ENCODE measurements at places on chromosomes 12 and 14.

- DNase-seq = no peak
These were observed 16.2 kb downstream of the ACIN1 start for GRCh38 chr14:23078692-23079116.

GRCh38 chr14:58808828-58809227, 171.1 kb downstream of the DACT1 start:
- no peak for DNase-seq

GRCh38 chr12:130846369-130846768, 7.3 kb upstream of the STX2 start:
- DNase-seq = no peak

GRCh38 chr12:53103860-53104305, 597 bp downstream of the SOAT2 start:
- DNase-seq = no peak

- DNase-seq = no peak
These were observed 7.0 kb upstream of the PUS1 start for GRCh38 chr12:131921866-131922769.

GRCh38 chr14:72237722-72238666, 305.8 kb downstream of the RGS6 start:
- DNase-seq = no peak

DNA sequence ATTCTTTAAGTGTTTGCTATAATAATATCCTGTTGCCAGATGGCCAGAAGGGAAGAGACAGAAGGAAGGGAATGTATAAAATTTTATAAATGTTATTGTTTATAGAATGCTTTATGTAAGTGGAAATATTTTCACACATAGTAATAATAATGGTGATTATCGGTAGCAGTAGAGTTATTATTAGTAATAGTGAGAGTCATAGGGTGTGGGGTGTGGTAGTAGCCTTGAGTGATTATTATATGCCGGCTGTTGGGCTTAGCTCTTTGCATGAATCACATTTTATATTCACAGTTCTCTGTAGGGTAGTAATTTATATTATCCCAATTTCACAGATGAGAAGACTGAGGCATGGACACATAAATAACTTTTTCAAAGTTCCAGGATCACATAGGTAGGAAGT, 391.4 kb downstream of the C12orf75 start:
- no peak for DNase-seq

DNA sequence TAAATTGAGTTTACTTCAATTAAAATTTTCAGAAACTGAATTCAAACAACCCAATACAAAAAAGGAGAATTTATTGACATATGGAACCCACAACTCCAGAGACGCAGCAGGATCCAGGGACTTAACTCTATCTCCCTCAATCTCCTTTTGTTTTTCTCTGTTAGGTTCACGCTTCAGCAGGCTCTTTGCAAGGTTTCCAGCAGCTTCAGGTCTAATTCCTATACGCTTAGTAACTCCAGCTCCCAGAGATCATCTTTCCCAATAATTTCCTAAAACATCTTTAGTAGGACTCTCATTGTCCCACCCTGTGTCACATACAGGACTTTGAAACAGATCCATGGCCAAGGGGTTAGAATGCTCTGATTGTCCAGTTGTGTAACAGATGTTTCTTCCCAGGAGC, 175.2 kb downstream of the RMST start:
- no peak for DNase-seq

GRCh38 chr14:55899531-55899930, 218.7 kb upstream of the PELI2 start:
- DNase-seq = no peak

GRCh38 chr12:75816897-75817296, 214.7 kb downstream of the PHLDA1 start:
- DNase-seq = no peak

GRCh38 chr14:73239393-73240241, 2.3 kb downstream of the PAPLN start:
- DNase-seq = no peak

GRCh38 chr12:132486576-132486975, 3.4 kb upstream of the FBRSL1 start:
- DNase-seq = no peak

GRCh38 chr14:73463411-73463810, 5.1 kb upstream of the NUMB start:
- DNase-seq = no peak

- DNase-seq = no peak
These were observed 8.0 kb downstream of the RHOJ start for GRCh38 chr14:63212209-63212608.

GRCh38 chr14:96951511-96951910, 154.3 kb downstream of the VRK1 start:
- no peak for DNase-seq

DNA sequence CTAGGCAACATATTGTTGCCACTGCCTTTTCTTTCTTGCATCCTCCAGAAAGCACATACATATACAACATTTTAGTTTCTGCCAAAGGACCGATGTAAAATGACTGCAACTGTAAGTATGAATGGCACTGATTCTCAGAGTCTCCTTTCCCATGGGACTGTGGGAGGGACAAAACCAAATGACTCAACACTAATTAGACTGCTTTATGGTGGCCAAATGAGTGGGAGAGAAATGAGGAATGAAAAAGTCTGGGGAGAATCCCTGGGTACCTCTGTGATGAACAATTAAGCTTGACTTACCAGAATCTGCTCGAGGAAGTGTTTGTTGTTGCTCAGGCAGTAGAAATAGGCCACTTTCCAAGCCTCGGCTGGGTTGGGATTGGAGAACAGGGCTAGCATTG, 10.1 kb downstream of the ZFYVE26 start:
- no peak for DNase-seq

DNA sequence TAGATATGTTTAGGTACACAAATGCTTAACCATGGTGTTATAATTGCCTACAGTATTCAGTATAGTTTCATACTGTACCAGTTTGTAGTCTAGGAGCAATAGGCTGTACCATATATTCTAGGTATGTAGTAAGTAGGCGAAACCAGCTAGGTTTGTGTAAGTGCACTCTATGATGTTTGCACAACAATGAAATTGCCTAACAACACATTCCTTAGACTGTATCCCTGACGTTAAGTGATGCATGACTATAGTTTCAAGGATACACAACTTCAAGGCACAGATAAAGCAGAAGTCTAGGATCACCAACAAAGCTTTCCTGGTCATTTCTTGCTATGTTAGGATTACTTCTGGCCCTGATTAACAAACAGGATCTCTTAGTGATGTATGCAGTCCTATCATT, 135.1 kb downstream of the SLC38A1 start:
- no peak for DNase-seq

- no peak for DNase-seq
These were observed 103.6 kb downstream of the FIGNL2 start for GRCh38 chr12:51744957-51745356.

- no peak for DNase-seq
These were observed 436.9 kb upstream of the TMEM132C start for GRCh38 chr12:127830065-127830460.

- DNase-seq = no peak
These were observed 3.0 kb upstream of the TESC start for GRCh38 chr12:117101953-117102799.

DNA sequence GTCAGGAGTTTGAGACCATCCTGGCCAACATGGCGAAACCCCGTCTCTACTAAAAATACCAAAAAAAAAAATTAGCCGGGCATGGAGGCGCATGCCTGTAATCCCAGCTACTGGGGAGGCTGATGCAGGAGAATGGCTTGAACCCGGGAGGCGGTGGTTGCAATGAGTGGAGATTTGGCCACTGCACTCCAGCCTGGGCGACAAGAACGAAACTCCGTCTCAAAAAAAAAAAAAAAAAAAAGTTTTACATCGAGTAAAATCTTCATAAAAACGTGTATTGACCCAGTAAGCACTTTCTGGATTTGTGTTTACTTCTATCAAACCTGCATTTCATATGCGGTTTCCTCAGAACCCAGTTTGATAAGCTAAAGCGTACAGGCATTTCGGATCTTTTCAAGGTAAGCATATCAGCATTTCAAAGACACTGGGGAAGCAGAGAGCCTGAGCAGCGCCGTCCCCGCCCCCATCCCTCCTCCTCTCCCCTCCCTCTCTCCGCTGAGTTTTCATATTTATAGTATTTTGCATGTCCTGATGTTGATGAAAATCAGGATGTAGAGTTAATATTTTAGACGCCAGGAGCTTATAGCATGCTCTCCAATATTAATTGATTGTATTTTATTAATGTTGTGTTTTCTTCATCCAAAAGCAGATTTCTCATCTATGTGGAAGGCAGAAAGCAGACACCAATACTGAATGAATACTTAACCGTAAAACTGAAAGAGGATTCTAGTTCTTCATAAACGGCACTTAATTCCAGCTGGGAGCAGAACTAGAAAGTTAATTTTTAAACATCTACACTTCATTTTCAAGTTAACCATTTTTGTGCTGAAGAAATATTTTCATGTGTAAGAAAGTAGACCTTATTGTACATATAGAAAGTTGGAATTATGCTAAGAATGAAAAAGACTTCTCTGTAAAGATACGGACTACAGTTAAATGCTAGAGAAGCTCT, 9.2 kb upstream of the HIP1R start:
- no peak for DNase-seq

GRCh38 chr12:106766393-106766826, 8.1 kb upstream of the RIC8B start:
- no peak for DNase-seq

GRCh38 chr12:12069821-12070548, 754 bp upstream of the BCL2L14 start:
- no peak for DNase-seq

- no peak for DNase-seq
These were observed 12.6 kb downstream of the C12orf43 start for GRCh38 chr12:121003650-121004049.

DNA sequence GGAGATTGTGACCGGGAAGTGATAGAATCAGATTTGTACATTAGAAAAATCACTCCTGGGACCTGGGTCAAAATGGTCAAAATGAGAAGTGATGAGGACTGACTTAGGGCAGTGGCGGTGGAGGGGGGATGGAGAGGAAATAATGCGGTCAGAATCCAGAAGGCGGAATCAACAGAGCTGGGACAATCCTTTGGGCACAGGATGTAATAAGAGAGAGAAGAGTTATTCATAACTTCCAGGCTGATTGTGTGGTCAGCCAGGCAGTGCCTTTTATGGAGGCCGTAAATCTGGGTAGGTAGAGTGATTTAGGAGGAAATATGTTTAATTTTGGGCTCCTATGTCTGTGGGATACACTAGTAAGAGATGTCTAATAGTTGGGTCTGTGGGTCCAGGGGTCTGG, 21.6 kb downstream of the FBXL14 start:
- no peak for DNase-seq
